Lung (tissue), 17 donors: ENCODE measurements at places on chromosomes 12 and 14. TPM values are rescaled to one million over a fixed set of nuclear protein-coding genes. Genes with fewer than 3 reads are reported as not detected.

DNA sequence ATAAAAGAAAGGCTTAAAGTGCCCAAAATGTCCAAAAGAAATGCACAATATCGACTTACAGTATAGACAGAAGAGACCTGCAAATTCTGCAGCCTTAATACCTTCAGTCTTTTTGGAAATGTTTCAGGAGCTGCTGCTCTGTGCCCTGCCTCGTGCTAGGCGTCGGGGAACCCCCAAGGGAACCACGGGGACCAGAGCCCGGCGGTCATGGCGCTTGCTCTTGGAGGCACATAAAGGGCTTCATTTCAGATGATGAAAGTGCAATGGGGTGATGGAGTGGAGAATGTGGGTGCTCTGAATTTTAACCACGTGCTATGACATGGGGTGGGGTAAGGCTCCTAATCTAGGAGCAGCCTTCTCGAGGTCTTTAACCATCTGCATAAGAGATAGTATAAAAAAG is 14.8 kb upstream of the AACS start:
- no peak overlapping the region for H3K4me3 ChIP-seq
- H3K27me3 ChIP-seq = no peaks in the 10 kb centered on the region
- H3K36me3 ChIP-seq = no peaks in the 10 kb centered on the region
- no peaks in the 10 kb centered on the region for H3K4me1 ChIP-seq
- no peak overlapping the region for H3K27ac ChIP-seq

Gene NPAS3
- total RNA-seq = 0.46 TPM

Gene KCNH3
- 7.1 TPM for total RNA-seq

Gene HIGD1C
- total RNA-seq = not detected

GRCh38 chr12:30546121-30546520 is 149.5 kb downstream of the IPO8 start:
- no peaks in the 10 kb centered on the region for H3K36me3 ChIP-seq
- H3K27ac ChIP-seq = no peak overlapping the region
- no peaks in the 10 kb centered on the region for H3K4me1 ChIP-seq
- no peaks in the 10 kb centered on the region for H3K27me3 ChIP-seq
- DNase-seq = no peak
- H3K4me3 ChIP-seq = no peak overlapping the region

DNA sequence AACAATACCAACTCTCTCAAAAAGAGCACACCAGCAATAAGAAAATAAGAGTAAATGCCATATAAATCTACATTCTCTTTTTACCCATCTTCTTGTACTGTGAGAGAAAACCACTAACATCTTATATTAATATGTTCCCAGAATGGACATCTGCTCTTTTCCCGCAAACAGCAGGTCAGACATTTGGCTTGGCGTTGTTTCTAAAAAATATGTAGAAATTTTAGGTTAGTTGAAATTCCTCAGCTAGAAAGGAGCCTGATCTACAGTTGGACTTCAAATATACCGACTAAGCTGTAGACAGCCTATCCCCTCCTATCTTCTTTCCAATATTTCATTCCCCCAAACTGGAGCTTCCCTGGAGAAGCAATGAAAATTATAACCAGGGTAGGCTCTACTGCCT is 88.7 kb downstream of the PPP2R5E start:
- H3K4me1 ChIP-seq = peaks cover 8% of the 10 kb centered on the region
- H3K36me3 ChIP-seq = peaks cover 2% of the 10 kb centered on the region
- H3K27ac ChIP-seq = no peak overlapping the region
- no peak overlapping the region for H3K4me3 ChIP-seq

DNA sequence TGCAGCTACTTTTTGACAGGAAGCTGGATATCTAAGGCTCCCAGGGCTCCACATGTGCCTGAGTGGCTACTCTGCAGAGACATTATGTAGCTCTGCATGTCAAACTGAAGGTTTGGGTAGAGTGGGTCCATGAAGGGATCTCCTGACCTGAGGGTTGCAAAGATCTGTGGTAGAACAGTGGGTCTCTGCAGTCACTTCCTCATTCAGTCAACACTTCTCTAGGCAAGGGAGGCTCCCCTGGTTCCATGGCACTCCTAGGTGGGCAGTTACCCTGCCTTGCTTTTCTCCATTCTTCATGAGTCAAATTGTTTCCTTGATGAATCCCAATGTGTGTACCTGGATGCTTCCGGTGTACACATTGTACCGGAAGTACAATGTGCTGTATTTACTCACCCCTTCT is 57.4 kb downstream of the CMAS start:
- no peaks in the 10 kb centered on the region for H3K4me1 ChIP-seq
- no peak overlapping the region for H3K4me3 ChIP-seq
- H3K36me3 ChIP-seq = no peaks in the 10 kb centered on the region
- H3K27ac ChIP-seq = no peak overlapping the region

- DNase-seq = no peak
- no peaks in the 10 kb centered on the region for H3K4me1 ChIP-seq
- no peak overlapping the region for H3K27ac ChIP-seq
- peaks cover 7% of the 10 kb centered on the region for H3K36me3 ChIP-seq
Measured at GRCh38 chr12:78191611-78192010, 360.9 kb downstream of the NAV3 start.
